ENCODE measurements at places on chromosomes 1 and 21.

DNA sequence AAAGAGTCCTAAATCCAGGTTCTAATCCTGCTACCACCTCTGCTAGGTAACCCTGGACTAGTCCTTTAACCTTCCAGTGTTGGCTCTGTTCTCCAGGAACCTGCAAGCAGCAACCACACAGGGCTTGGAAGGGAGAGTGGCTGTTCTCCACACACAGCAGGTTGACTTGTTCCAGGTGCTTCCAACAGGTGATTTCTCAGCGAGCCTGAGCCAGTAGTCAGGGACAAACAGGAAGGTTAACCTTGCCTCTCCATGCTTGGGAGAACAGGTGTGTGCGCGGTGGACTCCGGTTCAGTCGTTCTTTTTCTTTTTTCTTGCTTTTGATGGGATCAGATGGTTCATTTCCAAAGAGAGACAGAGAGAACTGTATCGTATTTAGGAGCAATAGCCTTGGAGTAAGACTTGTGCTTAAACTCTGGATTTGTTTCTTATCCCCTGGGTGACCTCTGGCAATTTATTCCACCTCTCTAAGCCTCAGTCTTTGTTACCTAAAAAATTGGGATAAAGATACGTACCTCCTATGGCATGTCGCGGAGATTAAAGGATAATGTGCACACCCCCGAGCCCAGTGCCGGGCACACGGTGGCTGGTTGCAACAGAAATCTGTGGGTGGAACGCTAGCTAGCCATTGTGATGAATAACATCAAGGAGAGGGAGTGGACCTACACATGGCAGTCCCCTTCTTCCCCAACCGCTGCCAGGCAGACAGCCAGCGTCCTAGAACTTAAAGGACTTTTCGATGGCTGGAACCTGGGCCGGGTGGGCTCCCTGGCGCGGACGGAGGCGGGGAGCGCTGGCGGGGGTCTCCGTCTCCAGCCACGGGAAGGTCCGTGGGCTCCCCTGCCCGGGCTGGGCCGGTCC is 583 bp upstream of the CACHD1 start:
- no peak for DNase-seq

DNA sequence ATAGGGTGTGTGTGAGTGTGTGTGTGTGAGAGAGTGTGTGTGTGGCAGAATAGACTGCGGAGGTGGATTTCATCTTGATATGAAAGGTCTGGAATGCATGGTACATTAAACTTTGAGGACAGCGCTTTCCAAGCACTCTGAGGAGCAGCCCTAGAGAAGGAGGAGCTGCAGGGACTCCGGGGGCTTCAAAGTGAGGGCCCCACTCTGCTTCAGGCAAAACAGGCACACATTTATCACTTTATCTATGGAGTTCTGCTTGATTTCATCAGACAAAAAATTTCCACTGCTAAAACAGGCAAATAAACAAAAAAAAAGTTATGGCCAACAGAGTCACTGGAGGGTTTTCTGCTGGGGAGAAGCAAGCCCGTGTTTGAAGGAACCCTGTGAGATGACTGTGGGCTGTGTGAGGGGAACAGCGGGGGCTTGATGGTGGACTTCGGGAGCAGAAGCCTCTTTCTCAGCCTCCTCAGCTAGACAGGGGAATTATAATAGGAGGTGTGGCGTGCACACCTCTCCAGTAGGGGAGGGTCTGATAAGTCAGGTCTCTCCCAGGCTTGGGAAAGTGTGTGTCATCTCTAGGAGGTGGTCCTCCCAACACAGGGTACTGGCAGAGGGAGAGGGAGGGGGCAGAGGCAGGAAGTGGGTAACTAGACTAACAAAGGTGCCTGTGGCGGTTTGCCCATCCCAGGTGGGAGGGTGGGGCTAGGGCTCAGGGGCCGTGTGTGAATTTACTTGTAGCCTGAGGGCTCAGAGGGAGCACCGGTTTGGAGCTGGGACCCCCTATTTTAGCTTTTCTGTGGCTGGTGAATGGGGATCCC is 18.3 kb upstream of the HDAC1 start:
- no peak for DNase-seq

DNA sequence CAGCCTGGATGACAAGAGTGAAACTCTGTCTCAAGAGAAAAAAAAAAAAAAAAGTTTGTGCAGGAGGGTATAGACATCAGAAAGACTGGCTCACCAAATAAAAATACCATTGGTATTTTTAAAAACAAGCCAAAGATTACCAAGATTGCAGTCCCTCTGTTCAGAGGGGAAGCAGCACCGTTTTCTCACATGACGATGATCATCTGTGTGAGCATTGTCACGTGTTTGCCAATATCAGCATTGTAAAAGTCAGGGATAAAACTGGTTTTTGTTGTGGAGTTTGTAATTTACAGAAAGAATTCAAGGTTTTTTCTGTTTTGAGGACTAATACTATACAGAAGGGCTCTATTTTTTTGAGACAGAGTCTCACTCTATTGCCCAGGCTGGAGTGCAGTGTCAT is 26.5 kb downstream of the ZNF362 start:
- DNase-seq, result no peak

DNA sequence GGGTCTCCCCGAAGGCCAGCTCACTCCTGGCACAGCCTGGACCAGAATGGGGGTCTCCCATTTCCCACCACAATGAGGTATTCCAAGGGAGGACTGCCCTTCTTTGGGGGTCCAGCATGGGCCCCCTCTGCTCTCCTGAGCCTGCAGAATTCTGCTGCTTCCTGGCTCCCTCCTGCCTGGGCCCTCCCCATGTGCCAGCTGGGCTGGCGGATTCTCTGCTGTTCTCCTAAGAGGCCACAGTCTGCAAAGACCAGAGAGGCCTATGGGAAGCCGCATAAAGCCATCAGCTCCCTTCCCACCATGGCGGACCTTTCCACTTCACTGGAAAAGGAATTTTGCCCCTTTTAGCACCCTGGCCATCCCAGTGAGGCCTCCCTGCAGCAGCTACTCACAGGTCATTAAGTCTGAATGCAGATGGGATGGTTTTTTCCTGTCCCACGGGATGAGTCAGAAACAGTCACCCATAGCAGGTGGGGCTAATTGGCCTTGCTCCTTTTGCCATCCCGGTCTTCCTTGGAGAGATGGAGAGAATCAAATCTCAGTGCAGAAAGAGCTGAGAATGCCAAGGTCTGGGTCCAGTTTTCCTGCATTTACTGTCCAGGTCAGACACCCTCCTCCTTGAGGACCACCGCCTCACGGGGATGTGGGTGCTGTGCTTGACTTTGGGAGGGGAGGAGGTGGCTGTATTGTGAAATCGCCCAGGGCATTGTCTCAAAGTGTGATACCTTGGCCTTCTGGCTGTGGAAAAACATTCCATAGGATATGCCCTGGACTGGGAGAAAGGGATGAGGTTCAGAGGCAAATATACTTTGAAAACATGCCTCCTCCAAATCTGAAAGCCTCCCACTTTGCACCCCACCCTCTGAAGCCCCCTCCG is 23.2 kb downstream of the MYBPH start:
- DNase-seq, result peak; percentile 75

DNA sequence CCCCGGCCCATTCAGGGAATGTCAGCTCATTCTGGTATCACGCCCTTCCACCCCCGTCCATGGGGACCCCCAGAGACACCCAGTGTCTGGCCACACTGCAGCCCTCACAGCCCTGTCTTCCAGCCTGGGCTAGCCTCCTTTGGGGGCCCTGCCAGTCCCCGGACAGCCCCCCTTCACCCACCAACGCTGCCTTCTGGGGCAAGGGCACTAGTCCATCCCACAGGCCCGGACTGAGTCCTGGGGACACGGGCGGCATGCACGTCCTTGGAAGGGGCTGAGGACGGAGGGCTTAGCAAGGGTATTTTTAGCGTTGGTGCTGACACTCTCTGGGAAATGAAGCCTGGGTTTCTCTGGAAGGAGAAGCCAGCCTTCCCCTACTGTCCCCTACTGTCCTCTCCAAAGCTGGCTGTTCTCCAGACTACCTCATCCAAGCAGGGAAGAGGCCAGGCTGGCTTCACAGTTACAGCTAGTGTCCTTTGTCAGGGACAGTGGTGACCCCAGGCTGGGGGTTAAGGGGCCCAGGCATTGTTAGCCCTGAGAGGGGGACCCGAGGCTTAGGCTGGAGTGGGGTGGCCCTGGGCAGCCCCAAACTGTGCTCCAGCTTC is 39.5 kb downstream of the COQ8A start:
- no peak for DNase-seq

- DNase-seq, result no peak
Observed at GRCh38 chr1:41741244-41741643, 177.5 kb downstream of the HIVEP3 start.

DNA sequence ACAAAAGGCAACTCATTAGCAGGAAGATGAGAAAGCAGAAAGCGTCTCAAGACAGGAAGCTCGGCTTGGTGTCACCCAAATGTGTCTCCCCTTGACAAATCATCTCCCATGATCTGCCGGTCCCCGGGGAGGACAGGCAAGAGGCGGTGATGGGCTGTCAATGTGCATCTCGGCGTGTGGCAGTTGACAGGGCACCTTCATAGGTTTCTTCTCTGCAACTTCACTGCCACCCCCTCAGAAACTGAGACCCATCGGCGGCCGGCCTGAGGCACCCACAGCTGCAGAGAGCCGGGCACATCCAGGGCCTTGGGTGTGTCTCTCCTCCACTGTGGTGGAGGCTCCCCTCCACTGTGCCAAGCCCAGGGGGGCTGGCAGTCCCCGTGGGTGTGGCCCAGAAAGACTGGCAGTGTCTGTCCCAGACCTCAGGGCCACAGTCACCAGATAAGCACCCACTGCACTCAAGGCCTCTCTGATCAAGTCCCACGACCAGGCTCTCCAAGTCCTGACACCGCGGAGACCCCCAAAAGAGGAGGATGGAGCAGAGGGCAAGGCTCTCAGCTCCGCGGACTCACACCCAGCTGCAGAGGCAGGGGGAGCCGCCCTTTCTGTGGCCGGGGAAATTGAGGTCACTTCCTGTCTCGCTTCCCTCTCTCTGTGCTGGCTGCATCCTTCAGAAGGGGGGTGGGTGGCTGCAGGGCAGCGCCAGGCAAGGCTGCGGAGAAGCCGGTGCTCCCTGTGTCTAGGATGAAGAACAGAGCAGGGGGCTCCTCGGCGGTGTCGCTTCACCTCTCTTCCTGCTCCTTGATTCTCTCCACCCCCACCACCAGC is 39.6 kb upstream of the LBR start:
- no peak for DNase-seq

- no peak for DNase-seq
Observed at GRCh38 chr1:116765962-116766361, 11.7 kb downstream of the CD2 start.

GRCh38 chr21:44286716-44287632 is 1.3 kb downstream of the AIRE start:
- peak; percentile 7 for DNase-seq

- no peak for DNase-seq
Observed at GRCh38 chr21:14591882-14592281, 45.8 kb upstream of the SAMSN1 start.

DNA sequence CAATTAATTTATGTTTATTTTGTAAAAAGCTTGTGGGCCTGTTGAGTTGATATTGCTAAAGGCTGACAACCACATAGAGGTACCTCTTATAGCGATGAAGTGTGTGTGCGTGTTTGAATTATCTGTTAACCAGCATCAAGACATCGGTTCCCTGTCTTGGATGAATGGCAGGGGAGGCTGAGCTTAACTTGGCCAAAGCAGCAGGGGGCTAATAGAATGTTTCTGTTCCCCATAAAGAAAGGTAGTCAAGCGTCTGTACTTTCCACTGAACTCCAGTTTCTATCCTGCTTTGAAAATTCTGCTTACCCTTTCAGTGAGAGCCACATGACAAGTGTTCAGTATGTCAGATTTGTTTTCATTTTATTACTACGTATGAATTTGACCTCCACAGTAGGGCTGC is 63.0 kb downstream of the ROR1 start:
- DNase-seq, result peak; percentile 34

DNA sequence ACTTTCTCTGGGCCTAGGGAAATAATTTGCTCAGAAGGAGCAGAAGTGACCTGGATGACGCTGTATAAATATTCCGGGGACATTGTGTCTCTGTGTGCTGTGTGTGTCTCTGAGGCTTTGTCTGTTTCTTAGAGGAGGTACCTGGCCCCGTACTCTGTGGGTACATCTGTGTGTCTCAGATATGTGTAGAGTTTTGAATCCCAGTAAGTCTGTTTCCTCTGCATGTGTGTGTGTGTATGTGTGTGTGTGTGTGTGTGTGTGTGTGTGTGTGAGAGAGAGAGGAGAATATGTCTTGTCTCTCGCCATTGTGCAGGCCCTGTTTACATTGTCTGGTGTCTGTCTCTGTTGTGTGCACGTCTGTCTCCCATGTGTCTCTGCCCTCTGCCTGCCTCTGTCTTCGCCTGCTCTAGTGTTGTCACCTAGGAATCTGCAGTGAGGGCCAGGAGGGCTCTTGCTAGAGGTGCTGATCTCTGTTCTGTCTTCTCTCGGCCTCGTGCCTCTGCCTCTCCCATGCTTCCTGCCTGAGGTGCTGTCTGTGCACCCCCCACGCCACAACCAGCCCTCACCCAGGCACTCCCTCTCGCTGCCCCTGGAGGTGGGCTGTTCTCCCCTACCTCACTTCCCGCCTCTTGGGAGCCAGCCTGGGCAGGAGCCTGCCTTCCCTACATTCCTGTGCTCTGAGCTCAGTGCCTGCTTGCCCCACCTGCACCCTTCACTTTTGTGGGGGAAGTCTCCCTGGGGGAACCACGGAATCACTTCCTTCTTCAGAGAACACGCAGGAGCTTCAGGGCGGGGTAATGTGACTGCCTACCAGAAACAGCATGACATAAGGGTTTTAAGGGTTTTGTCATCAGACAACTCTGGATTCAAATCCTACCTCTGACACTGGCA is 5.9 kb downstream of the MAP7D1 start:
- no peak for DNase-seq

GRCh38 chr1:166197141-166197540 is 30.3 kb upstream of the FAM78B start:
- DNase-seq, result no peak

GRCh38 chr1:161189036-161189435 is 9.8 kb downstream of the ADAMTS4 start:
- no peak for DNase-seq

GRCh38 chr1:199685369-199685768 is 342.1 kb upstream of the NR5A2 start:
- no peak for DNase-seq

DNA sequence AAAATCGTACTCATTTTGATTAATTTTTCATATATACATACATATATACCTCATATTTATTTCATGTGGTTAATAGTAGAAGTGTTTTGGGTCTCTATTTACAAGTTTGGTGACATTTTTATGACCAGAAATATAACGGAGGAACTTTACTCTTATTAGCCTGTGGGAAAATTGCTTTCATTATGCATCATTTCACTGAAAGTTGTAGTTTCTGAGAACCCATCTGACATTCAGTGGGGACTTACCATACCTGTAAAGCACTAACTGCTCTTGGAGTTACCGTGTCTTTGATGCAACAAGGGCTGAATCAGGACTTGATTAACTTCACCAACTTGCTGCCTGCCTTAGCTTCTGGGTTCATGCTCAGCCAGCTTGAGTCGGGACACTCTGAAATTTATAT is 49.9 kb upstream of the ITPKB start:
- DNase-seq, result no peak

GRCh38 chr1:45379524-45379923 is 39.3 kb upstream of the MUTYH start:
- no peak for DNase-seq
